ENCODE measurements at places on chromosomes 5 and 9.
A peak's percentile ranks its signal among the peaks of the same experiment; 100 is the strongest.

DNA sequence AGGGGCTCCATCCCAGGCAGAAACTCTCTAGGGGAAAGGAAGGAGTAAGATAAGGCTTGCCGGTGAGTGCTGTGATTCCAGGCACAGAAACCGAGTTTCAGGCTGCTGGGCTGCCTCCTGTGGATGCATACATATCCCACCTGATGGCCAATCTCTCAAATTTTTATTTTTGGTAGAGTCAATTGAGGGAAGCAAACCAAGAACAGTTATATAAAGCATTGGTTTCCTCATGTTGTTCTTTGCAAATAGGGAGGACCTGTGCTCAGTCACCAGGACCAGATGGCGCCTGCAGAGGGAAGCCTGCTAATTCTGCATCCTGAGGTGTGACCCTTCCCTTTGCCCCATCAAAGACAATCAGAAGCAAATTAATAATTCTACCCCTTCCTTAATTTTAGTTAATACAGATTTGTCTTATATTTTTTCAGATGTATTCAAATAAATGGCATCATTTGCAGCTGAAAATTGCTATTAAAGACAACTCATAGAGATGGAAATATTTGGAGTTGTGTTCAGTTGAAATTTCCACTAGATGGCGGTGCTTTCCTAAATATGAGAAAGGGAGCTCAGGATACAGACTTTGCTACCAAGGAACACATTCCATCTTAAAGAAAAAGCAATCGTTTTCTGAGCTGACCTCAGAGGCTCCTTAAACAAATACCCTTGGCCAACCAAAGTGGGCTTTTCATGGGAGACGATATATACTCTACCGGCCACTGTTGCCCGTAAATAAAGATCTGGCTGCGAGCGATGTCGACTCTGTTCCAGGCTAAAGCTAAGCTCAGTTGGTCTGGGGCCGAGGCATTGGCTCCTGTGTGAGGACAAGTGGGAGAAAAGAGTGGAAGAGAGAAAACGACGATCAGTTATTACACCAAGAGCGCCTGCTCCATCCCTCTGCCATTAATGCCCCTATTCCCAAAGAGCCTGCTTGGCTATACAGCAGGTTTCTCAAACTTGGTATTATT is 225.7 kb upstream of the KLF9 start:
- ATAC-seq, result no peak

GRCh38 chr5:172074896-172075295 is 68.5 kb upstream of the FBXW11 start:
- ATAC-seq, result no peak

DNA sequence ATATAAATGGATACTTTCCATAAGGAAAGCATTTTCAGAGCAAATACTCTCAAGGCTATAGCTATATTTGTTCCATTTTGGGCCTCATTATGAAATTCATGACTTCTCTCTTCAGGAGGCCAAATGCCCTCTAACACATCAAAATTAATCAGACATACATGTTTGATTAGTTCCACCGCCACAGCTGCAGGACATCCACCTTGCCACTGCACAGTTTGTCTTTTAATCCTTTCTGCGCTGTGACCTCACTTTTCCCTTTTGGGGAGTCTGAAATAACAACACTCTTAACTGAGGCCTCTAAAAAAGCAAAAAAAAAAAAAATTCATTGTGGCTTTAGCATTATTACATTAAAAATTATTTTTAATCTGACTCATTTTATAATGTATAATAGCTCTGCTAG is 279.1 kb upstream of the CDH12 start:
- ATAC-seq, result no peak

GRCh38 chr5:32388432-32389129 is 56.0 kb downstream of the ZFR start:
- ATAC-seq, result peak; percentile 51
